SJSA1 (cell line): ENCODE measurements at places on chromosomes 13 and 19.
A peak's percentile ranks its signal among the peaks of the same experiment; 100 is the strongest.

- no peak overlapping the region for H3K27ac ChIP-seq
- no peak overlapping the region for H3K4me3 ChIP-seq
- no peaks in the 10 kb centered on the region for H3K36me3 ChIP-seq
- DNase-seq = no peak
These were observed 1.8 kb upstream of the KLK14 start for GRCh38 chr19:51084505-51084904.

DNA sequence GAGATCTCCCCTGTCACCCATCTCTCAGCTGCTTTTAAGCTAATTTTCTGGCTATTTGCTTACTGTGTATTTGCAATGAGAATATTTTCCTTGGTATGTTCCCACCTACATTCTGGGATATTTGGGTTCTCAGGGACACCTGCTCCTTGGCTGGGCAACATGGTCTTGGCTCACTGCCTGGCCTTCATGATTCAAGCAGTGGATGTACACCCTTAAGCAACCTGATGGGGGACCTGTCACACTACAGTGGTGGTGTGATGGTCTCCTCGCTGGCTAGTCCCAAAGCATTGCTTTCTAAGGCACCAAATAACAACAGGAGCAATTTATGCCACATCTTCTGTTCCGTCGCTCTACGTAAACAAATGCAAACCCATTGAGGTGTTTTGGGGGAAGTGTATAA, 35.3 kb upstream of the RFC3 start:
- no peak for DNase-seq
- peaks cover 4% of the 10 kb centered on the region; the same call in 1 of the 2 replicates for H3K4me1 ChIP-seq
- no peak overlapping the region for H3K27ac ChIP-seq
- no peaks in the 10 kb centered on the region for H3K27me3 ChIP-seq
- H3K36me3 ChIP-seq = no peaks in the 10 kb centered on the region

DNA sequence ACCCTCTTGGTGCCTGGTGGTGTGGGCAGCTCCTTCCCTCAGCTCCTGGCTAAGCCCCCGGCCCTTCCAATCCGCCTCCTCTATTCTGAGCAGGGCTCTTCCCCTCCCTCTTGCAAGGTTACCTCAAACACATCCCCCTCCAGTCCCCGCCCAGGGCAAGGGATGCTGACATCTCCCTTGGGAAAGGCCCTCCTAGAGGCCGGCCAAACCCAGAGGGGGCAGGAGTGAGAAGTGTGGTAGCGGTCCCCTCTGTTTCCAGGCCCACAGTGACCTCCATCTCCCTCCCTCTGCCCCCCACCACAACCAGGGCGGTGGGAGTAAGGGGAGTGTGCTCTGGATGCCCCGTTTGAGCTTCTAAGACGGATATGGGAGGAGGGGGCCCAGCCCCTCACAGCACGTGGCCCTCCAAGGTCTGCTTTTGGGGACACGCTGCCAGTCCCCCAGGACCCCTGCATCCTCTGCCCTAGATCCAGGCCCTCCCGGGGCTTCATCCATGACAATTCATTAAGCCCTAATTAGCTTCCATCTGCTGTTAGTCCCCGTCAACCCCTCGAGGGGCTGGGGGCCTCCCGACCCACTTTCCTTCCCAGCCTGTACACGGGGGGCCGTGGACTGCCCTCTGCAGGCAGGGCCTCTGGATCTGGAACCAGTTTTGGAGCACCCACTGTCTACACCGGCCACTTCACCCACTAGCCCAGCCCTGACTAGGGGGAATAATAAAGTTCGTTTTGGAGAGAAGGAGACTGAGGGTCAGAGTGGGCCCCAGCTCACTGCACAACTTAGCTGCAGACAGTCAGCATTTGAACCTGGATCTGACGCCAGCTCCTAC, 2.3 kb downstream of the LINGO3 start:
- no peaks in the 10 kb centered on the region for H3K36me3 ChIP-seq
- DNase-seq = no peak
- H3K4me3 ChIP-seq = no peak overlapping the region
- H3K27ac ChIP-seq = no peak overlapping the region
- peaks cover 25% of the 10 kb centered on the region for H3K27me3 ChIP-seq
- H3K4me1 ChIP-seq = peaks cover 3% of the 10 kb centered on the region; the same call in 1 of the 2 replicates

DNA sequence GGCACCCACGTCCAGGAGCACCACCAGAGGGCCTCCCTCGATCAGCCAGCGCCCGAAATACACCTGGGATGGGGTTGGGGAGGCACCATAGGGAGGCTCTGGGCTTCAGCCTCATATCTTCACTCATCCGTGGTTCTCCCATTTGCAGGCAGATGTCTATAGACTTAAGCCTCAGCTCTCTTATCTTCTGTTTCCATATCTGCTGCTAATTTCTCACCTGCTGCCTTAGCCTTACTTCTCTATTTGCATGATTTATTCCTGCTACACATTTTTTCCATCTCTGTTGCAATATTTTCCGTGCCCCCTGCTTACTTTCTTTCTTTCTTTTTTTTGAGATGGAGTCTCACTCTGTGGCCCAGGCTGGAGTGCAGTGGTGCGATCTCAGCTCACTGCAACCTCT, 5.8 kb downstream of the GYS1 start:
- no peak overlapping the region for H3K4me3 ChIP-seq
- H3K27me3 ChIP-seq = no peaks in the 10 kb centered on the region
- H3K4me1 ChIP-seq = peaks cover 6% of the 10 kb centered on the region
- H3K36me3 ChIP-seq = peaks cover 85% of the 10 kb centered on the region
- H3K27ac ChIP-seq = no peak overlapping the region

- H3K4me1 ChIP-seq = peaks cover 5% of the 10 kb centered on the region
- H3K4me3 ChIP-seq = no peak overlapping the region
- H3K36me3 ChIP-seq = no peaks in the 10 kb centered on the region
- H3K27ac ChIP-seq = no peak overlapping the region
- no peaks in the 10 kb centered on the region for H3K27me3 ChIP-seq
These were observed 79.6 kb upstream of the DOCK9 start for GRCh38 chr13:99057310-99057975.

GRCh38 chr19:5844456-5845433, 5.2 kb upstream of the FUT6 start:
- no peak for DNase-seq
- no peak overlapping the region for H3K4me3 ChIP-seq
- no peaks in the 10 kb centered on the region for H3K36me3 ChIP-seq
- no peak overlapping the region for H3K27ac ChIP-seq
- H3K4me1 ChIP-seq = no peaks in the 10 kb centered on the region
- H3K27me3 ChIP-seq = no peaks in the 10 kb centered on the region

DNA sequence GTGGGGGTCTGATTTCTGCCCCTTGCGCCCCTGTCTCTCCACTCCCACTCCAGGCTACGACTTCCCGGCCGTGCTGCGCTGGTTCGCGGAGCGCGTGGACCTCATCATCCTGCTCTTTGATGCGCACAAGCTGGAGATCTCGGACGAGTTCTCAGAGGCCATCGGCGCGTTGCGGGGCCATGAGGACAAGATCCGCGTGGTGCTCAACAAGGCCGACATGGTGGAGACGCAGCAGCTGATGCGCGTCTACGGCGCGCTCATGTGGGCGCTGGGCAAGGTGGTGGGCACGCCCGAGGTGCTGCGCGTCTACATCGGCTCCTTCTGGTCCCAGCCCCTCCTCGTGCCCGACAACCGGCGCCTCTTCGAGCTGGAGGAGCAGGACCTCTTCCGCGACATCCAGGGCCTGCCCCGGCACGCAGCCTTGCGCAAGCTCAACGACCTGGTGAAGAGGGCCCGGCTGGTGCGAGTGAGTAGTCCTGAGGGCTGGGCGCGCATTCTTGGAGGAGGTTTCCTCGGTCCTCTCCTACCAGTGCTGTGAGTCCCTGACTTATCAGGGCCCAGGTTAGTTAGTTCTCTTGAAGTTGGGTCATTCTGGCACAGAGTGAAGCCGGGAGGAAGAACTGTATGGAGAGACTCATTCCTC, 12.7 kb downstream of the EHD2 start:
- peaks cover 89% of the 10 kb centered on the region for H3K36me3 ChIP-seq
- no peak overlapping the region for H3K4me3 ChIP-seq
- peaks cover 71% of the 10 kb centered on the region for H3K4me1 ChIP-seq
- no peak for DNase-seq
- H3K27ac ChIP-seq = peak overlapping the region; percentile 21; the same call in 1 of the 2 replicates
